ENCODE measurements at places on chromosomes 7 and 10.

DNA sequence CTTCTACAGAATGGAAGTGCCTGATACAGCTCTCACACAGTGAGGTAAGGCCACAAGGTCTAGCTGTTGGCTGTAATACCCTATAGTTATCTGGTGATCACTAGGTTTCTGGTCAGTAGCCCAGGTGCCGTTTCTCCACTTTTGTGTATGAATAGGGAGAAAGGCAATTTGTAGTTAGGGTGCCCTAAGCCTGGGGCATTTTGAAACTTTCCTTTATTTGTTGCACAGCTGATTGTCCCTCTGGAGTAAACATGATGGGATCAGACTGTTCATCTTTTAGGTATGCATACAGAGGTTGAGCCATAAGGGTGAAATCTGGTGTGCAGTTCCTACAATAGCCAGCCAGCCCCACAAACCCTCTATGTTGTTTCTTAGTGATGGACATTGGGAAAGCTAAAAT lies 112.4 kb downstream of the ANKRD26 start:
- no peak for DNase-seq

DNA sequence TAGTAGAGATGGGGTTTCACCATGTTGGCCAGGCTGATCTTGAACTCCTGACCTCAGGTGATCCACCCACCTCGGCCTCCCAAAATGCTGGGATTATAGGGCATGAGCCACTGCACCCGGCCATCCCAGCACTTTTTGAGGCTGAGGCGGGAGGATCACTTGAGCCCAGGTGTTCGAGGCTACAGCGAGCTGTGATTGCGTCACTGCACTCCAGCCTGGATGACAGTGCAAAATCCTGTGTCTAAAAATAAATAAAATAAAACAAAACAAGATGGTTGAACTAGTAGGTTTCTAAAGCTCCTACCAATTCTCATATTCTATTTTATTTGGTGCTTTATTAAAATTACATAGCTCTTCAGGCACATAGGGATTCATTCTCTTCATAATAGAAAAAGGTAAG lies 890.3 kb upstream of the AUTS2 start:
- no peak for DNase-seq

DNA sequence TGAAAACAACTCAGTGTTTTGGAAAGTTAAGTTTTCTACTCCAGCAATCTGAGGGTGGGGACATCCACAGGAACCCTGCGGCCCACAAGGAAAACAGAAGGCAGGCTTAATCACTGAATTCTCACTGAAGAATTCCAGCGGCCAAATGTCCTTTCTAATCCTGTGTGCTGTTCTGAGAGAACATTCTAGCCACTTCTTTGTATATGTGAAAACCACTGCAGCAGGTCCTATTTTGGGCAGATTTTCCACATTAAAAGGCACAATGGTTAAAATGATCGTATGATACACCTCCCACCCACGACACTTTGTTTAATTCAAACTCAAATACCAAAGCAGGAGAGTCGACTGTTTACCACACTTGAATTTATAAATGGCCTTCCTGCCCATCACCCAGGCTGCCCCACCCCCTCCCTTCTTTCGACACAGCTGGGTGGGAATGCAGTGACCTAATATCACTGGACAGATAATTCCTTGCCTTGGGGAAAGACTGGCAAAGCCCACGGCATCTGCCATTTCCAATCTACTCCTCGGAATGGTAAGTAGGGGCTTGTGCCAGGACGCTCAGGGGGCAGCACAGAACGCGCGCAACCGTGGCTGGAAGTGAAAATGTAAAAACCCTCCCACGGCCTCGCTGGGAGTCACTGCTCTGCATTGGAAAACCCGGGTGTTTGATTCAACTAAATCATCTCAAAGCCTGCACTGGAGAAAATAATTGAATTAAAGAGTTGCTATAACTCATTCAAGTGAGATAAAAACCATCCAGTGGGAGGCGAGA lies 67.0 kb downstream of the CTBP2 start:
- no peak for DNase-seq

DNA sequence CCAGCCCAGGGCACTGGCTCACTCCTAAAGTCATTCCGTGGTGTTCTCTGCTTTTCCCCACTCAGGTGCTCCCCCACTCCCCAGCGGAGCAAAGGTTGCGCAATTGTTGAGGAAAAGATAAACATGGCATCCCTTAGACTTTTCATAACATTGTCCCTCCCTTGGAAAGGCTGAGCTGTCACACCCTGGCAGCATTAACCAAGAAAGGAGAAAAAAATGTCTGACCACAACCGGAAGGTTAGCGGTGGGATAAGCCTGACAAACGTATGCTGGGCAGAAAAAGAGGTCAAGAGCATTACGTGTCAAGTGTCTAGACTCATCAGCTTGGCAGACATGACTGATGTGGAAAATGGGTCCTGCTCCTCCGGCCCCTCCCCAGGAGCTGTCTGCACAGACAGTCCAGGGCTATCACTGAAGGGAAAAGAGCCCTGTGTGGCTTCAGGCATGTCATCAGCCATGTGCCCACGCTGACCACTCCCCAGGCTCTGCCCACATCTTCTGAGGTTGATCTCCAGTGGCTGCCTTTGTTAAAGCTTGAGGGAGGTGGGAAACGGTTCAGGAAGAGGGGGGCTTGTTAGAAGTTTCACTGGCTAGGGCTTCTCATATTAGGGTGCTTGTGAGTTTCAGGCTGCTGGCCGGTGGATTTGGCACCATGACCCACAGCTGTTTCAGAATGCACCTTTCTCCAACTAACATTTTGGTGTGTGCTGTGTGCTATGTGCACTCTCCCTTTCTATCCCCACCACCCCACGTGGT lies 30.1 kb downstream of the BTBD16 start:
- no peak for DNase-seq

DNA sequence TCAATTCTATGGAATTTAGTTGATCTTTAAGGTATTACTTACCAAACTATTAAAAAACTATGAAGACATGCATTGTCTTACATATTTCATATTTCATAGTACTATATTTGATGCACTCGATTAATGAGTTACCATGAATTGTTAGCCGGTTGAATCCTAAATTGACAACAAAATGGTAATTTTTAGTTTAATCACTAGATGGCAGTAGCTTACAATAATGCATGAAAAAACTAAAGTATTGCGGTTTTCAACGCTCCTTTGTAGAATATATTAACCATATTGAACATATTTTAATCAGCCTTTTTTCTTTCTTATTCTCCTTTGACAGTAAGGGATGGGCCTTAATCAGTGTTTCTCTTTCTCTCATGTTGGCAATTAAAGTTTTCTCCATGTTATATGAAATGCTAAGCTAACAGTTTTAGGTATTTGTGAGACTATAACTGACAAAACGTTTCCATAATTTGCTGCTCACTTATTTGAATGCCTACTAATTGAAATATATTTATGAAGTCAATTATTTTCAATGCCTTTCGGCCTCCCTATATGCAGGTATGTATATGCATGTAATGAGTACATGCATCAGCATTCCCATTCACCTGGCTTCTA lies 48.5 kb upstream of the ARL4A start:
- no peak for DNase-seq

- no peak for DNase-seq
These were observed 92.8 kb upstream of the HPS1 start for GRCh38 chr10:98539578-98539977.

- no peak for DNase-seq
These were observed 25.3 kb downstream of the MAP3K8 start for GRCh38 chr10:30459283-30459682.

DNA sequence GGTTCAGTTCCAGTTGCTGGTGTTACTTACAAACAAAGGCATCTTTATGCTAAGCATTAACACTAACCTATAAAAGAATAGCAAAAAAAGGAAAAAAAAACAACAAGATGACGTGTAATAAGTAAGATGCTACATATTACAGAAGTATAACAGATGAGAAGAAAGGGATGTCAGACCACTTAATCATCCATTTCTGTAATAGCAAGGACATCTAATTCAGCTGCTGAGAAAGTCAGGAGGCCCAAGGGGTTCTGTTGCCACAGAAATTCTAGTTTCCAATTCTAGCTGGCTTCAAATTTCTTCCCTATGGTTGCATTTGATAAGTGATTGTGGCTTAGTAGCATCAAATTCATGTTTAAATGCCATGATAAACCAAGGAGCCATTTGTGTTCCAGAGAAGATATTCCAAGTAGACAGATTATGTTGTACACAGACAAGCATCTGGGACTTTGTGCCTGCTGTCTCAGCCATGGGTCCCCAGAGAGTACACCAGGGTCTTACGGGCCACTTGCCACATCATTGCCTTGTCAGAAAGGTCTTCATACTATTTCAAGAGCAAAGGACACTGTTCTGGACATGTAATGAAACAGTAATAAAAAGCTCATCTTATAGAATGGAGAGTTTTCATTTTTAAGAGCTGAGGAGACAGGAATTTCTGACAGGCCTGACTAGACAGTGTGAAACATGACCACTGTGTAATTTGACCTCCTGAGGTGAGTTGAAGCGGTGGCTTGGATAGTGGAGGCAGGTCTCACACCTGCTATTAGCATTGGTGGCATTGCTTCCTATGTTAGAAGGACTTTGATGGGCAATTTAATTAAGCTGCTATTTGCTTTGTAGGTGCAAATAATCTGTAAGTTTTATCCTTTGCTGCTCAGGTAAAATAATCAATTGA lies 4.2 kb upstream of the ASB4 start:
- no peak for DNase-seq

DNA sequence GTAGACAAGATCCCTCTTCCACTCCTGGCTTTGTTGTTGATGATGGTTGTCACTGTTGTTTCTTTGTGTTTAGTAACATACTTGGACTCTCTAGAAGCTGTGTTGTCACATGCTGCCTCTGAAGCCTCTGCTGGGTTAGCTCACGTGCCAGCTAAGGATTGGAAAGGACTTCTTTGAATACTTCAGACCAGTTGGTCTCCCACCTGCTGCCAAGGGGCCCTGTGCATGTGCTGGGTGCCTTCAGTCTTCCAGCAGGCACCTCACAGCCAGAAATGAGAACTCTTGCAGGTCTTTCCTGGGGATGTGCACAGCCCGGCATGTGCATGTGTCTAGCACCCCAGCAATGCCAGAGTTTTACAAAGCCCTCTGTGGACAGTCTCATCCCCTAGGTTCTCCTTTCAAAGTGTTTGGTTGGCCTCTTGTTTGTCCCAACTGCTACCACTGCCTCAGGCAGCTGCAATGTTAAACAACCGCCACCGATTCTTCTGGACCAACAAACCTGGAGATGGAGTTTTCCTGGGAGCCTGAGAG lies 21.7 kb upstream of the NCAPG2 start:
- no peak for DNase-seq

GRCh38 chr7:76238326-76238725 lies 36.6 kb downstream of the SRRM3 start:
- DNase-seq, result no peak

DNA sequence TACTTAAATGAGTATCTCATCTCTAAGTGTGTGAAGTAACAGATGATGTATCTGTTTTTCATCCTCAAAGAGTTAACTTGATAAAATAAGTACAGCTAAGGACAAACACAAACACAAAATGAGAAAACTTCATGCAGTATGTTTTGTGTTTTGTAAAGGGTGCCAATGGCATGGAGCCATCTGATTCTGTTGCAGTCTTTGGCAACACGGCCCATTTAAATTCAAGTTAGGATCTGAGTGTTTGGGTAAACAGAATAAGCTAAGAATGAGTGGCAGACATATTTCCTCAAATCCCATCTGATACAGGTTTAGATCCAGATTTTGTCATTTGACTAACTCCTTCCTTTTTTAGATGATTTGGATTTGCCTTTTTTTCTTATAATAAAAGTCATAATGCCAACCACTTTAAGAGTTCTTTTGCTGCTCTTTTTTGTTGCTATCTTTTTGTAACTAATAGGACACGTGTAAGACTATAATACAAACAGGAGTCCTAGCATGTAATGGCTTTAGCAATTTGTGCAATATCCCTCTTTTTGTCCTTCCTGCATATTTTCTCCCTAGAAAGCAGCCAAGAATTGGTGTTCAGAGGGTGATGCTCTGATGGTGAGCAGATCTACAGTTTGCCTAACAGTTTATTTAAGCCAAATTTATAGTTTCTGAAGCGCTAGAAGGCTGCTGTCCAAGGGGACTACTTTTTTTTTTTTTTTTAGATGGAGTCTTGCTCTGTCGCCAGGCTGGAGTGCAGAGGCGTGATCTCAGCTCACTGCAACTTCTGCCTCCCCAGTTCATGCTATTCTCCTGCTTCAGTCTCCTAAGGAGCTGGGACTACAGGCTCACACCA lies 18.9 kb upstream of the ACTA2 start:
- DNase-seq, result no peak

DNA sequence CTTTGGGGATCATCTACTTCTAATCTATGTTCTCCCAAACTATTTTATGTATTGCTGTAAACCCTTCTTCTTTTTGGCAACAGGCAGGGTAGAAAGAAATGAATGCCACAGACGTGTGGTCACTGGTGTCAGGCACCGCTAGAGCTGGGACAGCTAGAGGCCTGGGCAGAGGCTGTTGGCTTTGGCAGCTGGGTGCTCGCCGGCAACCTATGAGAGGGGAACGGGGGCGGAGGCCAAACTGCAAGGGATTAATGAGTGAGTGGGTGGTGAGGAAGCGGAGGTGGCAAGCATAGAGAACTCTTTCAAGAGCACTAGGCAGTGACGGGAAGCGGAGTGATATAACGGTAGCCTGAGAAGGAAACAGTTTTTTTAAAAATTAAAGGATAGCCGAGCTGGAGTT lies 78.5 kb downstream of the CREB5 start:
- DNase-seq, result no peak

- no peak for DNase-seq
These were observed 1.2 kb upstream of the PLXNA4 start for GRCh38 chr7:132577206-132578049.

DNA sequence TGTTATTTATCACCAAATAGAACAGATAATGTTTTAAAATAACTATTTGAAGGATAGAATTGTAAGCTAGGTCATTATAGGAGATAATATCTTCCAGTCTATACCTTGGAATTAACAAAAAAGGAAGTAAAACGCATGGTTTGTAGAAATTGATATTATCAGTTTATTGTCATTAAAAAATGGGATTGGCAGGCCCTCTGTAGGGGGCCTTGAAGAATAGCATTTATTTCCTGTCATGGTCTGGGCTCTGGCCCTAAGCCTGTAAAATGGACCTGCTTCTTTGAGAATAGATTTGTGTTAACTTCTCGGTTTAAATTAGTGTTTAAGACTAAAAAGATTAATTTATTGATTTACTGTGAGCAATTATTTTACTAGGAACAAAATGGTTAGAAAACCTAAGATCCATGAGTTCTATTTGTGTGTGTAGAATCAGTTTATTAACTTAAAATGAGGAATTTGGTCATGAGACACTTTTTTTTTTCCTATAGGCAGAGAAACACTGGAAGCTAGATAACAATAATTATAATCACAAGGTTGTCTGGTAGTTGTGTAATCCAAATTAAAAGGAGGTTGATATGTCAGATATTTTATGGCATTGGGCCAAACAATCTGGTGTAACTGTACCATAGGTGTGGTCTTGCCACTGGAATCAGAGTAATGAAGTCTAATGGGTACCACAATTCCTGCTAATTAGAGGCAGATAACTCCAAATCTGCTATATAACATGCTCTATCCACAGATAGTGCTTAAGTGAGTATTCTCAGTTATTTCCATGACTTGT lies 197.4 kb upstream of the FOXP2 start:
- no peak for DNase-seq

GRCh38 chr10:12198156-12198555 lies 2.2 kb downstream of the CDC123 start:
- no peak for DNase-seq

- DNase-seq, result no peak
These were observed 159.3 kb downstream of the MGMT start for GRCh38 chr10:129626309-129626708.

GRCh38 chr10:111481261-111481826 lies 404.5 kb downstream of the ADRA2A start:
- no peak for DNase-seq

Measured in stimulated activated CD8-positive, alpha-beta memory T cell treated with anti-CD3 and anti-CD28 coated beads, Interleukin-7, amount 100 ng/mL, for 1 hour (primary cell).